ENCODE measurements at places on chromosomes 5 and 9.

GRCh38 chr9:88015606-88016005 lies 41.3 kb upstream of the CDK20 start:
- DNase-seq: no peak

- no peak for DNase-seq
Observed at GRCh38 chr9:38079461-38080031, 10.5 kb upstream of the SHB start.

DNA sequence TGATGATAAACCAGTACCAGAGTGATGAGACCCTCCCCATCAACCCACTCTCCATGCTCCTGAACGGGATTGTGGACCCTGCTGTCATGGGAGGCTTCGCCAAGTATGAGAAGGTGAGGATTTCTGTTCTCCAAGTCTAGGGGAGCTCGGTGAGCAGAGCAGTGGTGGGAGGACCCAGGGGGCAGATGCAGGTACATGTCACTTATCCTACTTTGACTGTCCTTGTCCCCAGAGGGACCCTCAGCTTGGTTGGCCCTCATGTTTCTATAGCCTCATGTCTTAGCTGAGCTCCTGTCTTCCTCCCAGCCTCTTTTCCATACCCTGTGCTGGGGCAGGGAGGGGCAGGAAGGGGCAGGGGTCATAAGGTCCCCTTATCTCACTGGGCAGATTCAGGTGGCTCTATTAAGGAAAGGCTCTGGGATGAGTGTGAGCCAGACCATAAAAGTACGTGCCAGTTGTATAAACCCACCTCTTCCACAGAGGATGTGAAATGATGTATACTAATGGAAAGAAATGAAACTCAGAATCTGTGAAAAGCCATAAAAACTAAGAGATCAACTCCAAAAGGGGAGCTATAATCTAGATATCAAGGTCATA lies 38.0 kb upstream of the FOXI1 start:
- DNase-seq: no peak

- no peak for DNase-seq
Observed at GRCh38 chr5:176570044-176570443, 20.9 kb downstream of the CDHR2 start.

GRCh38 chr9:16449076-16449730 lies 421.3 kb downstream of the BNC2 start:
- no peak for DNase-seq

GRCh38 chr5:61816146-61816545 lies 484.1 kb downstream of the ZSWIM6 start:
- DNase-seq: no peak

- DNase-seq: peak; percentile 50
Observed at GRCh38 chr9:83166372-83166771, 103.4 kb upstream of the RASEF start.

- no peak for DNase-seq
Observed at GRCh38 chr9:994005-994404, 17.6 kb downstream of the DMRT3 start.

DNA sequence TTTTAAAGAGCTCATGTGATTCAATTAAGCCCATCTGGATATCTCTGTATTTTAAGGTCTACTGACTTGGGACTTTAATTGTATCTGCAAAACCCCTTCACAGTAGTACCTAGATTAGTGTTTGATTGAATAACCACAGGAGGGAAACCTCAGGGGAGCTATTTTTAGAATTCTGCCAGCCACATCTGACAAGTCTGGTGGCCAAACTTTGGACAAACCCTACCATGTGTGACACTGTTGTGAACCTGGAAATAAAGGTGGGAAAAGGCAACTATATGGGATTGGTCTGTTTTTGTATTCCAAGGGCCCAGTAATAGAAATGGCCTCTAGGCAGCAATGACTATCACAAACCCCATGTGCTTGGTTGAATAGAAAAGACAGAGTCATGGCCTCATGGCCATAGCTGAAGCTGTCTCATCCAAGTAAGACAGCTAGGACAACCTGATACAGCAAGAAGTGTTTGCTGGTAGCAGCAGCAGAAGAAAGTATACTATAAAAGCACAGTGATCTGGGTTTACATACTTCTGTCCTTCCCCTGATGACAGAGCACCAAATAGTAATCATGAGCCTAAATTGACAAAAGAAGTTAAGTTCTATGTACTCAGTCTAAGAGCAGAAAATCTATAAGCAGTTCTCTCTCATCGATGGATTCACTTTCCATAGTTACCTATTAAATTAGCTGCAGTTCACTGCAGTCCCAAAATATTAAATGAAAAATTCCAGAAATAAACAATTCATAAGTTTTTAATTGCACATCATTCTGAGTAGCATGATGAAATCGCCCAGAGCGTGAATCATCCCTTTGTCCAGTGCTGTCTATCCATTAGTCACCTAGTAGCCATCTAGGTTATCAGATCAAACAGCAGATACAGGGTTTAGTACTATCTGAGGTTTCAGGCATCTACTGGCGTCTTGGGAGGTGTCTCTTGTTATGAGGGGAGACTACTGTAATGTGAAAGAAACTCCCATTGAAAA lies 189.8 kb downstream of the ARHGAP26 start:
- no peak for DNase-seq

- DNase-seq: no peak
Observed at GRCh38 chr9:33116860-33117259, 40.4 kb upstream of the SMU1 start.

DNA sequence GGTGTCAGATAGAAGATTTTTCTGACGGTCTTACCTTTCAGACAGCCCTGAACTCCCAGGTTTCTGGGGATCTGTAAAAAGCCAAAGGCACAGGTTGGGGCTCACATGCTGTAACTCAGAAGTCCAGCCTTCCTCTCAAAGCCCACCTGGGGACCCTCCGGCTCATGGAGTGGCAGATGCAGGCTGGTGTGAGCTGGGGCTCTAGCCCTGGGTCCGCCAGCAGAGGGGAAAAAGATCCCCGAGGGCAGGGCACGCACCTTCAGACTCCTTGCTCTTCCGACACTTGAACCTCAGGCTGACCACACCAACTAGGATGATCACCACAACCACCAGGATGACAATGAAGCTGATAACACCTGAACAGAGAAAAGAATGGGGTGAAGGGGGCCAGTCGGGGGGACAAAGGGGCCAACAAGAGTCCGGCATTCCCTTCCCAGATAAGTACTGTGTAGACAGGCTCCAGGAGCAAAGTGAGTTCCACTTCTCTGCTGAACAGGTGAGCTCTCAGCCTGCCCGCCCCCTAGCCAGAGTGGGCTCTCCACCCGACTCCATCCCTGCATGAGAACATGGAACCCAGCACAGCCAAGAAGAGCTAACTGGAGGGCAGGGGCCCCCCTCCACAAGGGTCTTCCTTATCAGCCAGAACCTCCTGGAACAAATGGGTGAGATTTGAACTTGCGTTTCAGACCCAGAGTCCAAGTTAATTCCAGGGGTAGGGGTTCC lies 7.8 kb downstream of the ECSCR start:
- no peak for DNase-seq

GRCh38 chr9:16535555-16535954 lies 334.9 kb downstream of the BNC2 start:
- no peak for DNase-seq

GRCh38 chr9:132663117-132663516 lies 6.7 kb downstream of the DDX31 start:
- DNase-seq: no peak

DNA sequence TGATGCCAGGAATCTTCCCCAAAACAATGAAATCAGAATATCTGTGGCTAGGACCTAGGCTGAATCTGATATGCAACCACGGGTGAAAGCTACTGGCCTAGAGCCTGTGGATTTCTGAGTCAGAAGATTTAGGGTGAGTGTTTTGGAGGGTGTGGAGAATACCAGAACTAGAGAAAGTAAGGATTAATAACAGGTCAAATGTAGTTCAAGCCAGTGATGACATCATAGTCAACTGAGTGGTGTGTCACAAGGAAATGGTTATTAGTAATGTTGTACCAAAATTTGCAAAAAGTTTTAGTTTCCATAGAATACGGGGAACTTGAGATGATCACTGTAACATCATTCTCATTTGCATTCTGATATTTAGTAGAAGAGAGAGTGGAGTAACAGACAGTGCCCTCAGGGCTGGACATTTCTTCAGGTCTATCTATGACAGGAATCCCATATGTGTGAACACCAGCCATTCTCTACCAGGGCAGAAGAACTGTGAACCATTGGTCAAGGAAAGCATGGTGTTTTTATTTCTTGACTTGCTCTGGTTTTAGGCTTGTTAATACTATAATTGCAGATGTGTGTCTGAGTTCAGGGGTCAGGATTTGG lies 3.7 kb downstream of the GALNT12 start:
- DNase-seq: no peak

GRCh38 chr5:131384616-131385214 lies 120.9 kb downstream of the CDC42SE2 start:
- no peak for DNase-seq

- no peak for DNase-seq
Observed at GRCh38 chr5:143543358-143544255, 140.1 kb upstream of the NR3C1 start.

DNA sequence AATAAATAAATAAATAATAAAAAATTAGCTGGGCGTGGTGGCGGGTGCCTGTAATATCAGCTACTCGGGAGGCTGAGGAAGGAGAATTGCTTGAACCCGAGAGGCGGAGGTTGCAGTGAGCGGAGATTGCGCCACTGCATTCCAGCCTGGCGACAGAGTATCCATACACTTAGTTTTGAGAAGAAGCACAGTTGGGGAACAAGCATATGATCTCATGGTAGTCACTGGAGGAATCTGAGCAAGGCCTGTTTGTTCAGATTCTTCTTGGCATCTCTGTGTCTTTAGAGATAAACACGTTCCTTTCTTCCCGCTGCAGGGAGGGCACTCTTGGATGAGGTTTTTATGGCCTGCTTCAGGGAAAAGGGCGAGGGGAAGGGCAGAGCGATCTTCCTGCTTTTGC lies 15.6 kb upstream of the DENND1A start:
- no peak for DNase-seq

DNA sequence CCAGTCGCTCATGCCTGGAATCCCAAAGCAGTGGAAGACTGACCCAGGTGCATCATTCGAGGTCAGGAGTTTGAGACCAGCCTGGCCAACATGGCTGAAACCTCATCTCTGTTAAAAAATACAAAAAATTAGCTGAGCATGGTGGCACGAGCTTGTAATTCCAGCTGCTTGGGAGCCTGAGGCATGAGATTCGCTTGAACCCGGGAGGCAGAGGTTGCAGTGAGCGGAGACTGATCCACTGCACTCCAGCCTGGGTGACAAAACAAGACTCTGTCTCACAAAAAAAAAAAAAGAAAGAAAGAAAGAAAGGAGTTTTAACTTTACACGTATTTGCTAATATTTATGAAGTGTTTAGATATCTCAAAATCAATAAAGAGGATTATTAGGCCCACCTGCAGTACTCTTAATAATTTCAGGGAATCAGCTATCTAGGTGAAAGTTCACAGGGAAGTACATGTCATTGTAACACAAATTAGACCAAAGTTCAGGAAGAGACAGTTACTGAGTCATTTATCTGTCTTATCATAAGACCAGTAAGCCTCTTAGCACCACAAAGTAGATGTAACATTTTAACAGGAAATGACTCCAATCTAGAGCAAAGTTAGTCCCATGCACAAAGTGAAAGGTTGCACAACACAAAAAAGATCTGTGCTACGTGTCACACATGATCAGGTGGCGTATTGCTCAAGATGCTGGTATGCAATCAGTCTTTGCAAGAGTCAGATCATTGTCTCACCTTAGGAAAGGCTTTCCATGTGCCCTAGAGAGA lies 34.1 kb upstream of the PLIN2 start:
- no peak for DNase-seq

DNA sequence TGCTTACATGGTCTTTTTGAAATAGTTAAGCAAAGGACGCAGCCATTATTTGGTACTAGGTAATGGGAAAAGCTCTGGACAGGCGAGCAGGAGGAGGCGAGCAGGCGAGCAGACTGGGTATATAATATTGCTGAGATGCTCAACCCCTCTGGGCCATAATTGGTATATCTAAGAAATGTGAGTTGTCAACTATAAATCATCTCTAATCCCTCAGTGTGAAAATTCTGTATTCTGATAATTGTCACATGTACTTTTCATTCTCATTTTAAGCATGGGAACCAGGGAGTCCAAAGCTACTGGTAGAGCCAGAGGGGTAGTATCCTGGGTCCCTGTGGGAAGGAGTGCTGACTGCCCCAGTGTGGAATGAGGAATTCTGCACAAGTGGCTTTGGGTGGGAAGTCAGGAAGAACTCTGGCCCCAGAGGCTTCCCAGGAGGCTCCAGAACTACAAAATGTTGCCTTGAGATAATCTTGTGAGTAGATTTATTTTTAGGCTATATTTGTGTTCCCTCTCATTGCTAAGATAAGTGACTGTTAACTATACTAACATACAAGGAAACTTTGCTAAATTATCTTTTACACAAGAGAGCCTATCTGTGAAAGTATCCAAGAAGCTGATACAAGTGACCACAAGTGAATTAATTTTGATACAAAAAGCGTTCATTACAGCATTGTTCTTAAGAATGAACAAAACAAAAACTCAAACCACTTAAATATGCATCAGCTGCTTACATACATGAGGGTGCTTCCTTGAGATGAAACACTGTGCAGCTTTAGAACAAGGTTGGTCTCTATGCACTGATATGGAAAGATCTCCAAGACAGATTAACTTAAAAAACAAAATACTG lies 70.5 kb upstream of the TNFAIP8 start:
- no peak for DNase-seq

DNA sequence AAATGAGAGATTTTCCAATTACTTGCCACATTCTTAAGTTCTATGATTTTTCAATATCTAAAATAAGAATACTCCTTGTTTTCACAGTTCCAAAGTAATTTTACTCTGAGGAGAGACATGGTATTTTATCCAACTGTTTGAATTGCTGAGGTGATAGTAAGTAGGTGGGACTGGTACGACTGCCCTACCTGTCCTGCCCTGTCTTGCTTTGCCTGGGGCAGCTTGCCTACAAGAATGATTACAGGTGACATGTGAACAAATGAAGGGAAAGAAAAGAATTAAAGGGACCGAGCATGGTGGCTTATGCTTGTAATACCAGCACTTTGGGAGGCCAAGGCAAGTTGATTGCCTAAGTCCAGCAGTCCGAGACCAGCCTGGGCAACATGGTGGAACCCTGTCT lies 41.6 kb upstream of the HMGCS1 start:
- DNase-seq: no peak

DNA sequence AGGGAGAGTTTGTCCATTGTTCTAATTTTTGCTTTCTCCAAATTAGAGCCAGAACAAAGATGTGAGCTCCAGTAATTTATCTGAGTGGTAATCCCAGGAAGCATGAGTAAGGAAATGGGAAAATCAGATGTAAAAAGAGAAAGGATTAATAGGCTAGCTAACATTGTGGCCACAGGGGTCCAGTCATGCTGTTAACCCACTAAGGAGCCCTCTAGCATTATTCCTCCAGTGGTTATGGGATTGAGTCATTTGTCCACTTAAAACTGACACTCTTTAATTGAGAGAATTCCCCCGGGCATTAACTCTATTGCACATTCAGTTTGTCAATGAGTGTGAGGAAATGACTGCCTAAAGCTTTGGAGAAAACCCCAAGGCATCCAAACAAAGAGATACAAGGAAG lies 700.3 kb upstream of the TYRP1 start:
- no peak for DNase-seq

DNA sequence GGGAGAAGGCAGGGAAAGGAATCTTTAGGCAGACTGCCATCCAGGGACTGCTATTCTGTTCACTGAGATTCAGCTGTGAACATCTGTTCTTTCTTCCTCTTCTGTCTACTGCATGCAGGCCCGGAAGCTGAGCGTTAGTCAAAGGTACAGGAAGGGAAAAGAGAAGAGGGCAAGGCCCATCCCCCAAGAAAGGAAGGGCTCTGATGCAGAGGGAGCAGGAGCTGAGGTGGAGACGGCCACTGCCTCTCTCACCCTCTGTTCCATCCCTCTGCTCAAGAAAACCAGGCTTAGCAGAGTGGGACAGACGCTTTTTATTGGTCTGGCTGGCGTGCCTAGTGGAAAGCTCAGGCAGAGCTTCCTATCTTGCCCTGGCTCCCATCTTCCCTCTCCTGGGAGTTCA lies 57.6 kb downstream of the PFDN1 start:
- no peak for DNase-seq

All from mucosa of descending colon (tissue), 3 donors.